K562 (cell line): ENCODE measurements at places on chromosomes 13 and 19. TPM values are rescaled to one million over a fixed set of nuclear protein-coding genes. Genes with fewer than 3 reads are reported as not detected.

The ATCAY gene
- polyA plus RNA-seq = not detected in 2 replicates

The ZNF471 gene
- not detected in 2 replicates for polyA plus RNA-seq

The SERPINE3 gene
- polyA plus RNA-seq = not detected in 2 replicates

The TMEM143 gene
- 7.2 and 7.8 TPM in 2 replicates for polyA plus RNA-seq

The POGLUT2 gene
- polyA plus RNA-seq = 9.3 and 15.3 TPM in 2 replicates

The UFM1 gene
- polyA plus RNA-seq = 29.8 and 35.5 TPM in 2 replicates

DNA sequence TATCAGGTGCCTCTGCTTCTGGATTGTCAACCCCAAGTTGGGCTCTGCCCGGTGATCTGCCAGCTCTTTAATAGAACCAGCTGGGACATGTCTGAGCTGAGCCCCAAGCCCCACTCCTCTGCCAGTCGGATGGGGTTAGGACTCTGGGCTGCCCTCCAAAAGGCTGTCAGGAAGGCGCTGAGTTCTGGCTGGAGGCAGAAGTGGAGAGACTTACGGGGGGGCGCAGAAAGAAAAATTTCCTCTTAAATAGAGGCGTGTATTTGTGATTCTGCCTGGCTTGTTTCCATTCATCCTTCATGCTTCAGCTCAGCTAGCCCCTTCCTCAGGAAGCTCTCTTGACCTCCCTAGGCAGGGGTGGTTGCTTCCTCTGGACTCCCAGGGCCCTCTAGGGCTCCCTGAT is 985 bp upstream of the KCNK6 start:
- H3K4me1 ChIP-seq = peaks cover 59% of the 10 kb centered on the region
- H3K27ac ChIP-seq = peak overlapping the region; percentile 64
- H3K27me3 ChIP-seq = no peaks in the 10 kb centered on the region
- H3K4me3 ChIP-seq = no peak overlapping the region

GRCh38 chr13:102183509-102184182 is 218.2 kb downstream of the FGF14 start:
- H3K36me3 ChIP-seq = no peaks in the 10 kb centered on the region
- H3K4me3 ChIP-seq = no peak overlapping the region

- H3K4me3 ChIP-seq = 0 out of 2 replicates have a peak within 1 kb of the TSS, but pooled peaks have one; percentile 3
- peak; percentile 71 for DNase-seq
- no peaks in the 10 kb centered on the region for H3K36me3 ChIP-seq
These were observed at the start of gene DENND1C for GRCh38 chr19:6481541-6482342. DENND1C (minus strand) TSS chr19:6481787; CDS start chr19:6481695, 92 bp downstream.

DNA sequence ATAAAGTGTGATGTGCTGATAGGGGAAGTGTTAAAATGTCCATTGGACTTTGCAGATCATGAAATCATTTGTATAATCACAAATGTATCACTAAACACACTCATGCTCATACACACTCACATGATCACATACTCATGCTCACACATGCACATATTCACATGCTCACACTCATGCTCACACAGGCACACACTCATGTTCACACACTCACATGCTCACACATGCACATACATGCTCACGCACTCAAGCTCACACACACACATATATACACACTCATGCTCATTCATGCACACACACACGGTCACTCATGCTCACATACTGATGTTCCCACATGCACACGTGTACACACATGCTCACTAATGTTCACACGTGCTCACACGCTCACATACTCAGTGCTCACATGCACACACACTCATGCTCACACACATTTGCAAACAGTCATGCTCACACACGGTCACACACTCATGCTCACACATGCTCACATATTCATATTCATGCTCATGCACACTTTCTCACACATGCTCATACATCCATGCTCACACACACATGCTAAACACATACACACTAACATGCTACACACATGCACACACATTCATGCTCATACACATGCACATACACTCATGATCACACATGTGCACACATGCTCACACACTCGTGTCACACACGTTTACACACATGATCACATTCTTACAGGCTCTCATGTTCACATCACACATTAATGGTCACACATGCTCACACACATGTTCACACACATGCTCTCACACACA is 116.7 kb upstream of the GJB6 start:
- H3K36me3 ChIP-seq = no peaks in the 10 kb centered on the region
- no peak overlapping the region for H3K4me3 ChIP-seq
- DNase-seq = no peak
- H3K27me3 ChIP-seq = no peaks in the 10 kb centered on the region; the same call in 1 of the 2 replicates
- H3K4me1 ChIP-seq = no peaks in the 10 kb centered on the region

- H3K27me3 ChIP-seq = peaks cover 13% of the 10 kb centered on the region
- H3K36me3 ChIP-seq = no peaks in the 10 kb centered on the region
- no peaks in the 10 kb centered on the region; the same call in 2 of the 3 replicates for H3K4me1 ChIP-seq
- H3K4me3 ChIP-seq = no peak overlapping the region
- no peak overlapping the region for H3K27ac ChIP-seq
These were observed 29.1 kb downstream of the KCNC3 start for GRCh38 chr19:50300051-50300450.

GRCh38 chr13:75442736-75443234 is 39.2 kb downstream of the TBC1D4 start:
- H3K4me3 ChIP-seq = no peak overlapping the region
- no peaks in the 10 kb centered on the region for H3K36me3 ChIP-seq
- DNase-seq = no peak
- H3K27me3 ChIP-seq = no peaks in the 10 kb centered on the region
- H3K27ac ChIP-seq = no peak overlapping the region

DNA sequence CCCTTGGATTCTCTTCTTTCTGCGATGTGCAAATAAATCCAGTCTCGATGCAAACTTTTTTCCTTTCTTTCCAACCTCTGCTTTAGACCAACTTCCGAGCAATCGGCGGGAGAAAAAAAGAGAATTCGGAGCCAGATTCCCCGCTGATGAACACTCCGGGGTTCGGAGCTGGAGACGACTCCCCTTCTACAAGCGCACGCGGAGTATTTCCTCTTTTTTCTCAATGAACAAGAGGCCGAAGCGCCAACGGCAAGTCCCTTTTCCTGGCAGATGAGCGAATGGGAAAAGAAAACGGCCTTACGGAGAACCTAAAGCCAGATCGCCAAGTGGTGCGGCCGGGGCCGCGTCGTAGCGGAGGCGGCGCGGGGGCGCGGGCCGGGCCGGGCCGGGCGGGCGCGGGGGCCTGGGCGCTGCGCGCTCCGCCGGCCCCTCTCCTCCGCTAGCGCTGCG is 250 bp downstream of the SPRY2 start:
- peak overlapping the region; percentile 93 for H3K27ac ChIP-seq
- H3K27me3 ChIP-seq = no peaks in the 10 kb centered on the region
- H3K4me3 ChIP-seq = peak overlapping the region; percentile 71
- H3K4me1 ChIP-seq = peaks cover 3% of the 10 kb centered on the region; the same call in 1 of the 3 replicates
- DNase-seq = no peak

GRCh38 chr13:42380420-42381164 is 108.6 kb downstream of the AKAP11 start:
- no peaks in the 10 kb centered on the region for H3K36me3 ChIP-seq
- H3K4me1 ChIP-seq = no peaks in the 10 kb centered on the region; the same call in 1 of the 2 replicates
- no peaks in the 10 kb centered on the region for H3K27me3 ChIP-seq
- no peak overlapping the region for H3K4me3 ChIP-seq

- no peaks in the 10 kb centered on the region for H3K36me3 ChIP-seq
- no peak overlapping the region for H3K4me3 ChIP-seq
- DNase-seq = peak; percentile 16
- no peak overlapping the region for H3K27ac ChIP-seq
- no peaks in the 10 kb centered on the region for H3K27me3 ChIP-seq
- H3K4me1 ChIP-seq = no peaks in the 10 kb centered on the region
These were observed 65.3 kb upstream of the ZNF681 start for GRCh38 chr19:23823952-23824389.

- DNase-seq = no peak
- no peak overlapping the region for H3K27ac ChIP-seq
- H3K4me1 ChIP-seq = no peaks in the 10 kb centered on the region
- no peaks in the 10 kb centered on the region for H3K36me3 ChIP-seq
- H3K4me3 ChIP-seq = no peak overlapping the region
These were observed 336.6 kb upstream of the SLITRK6 start for GRCh38 chr13:86135856-86136255.
